ENCODE measurements at places on chromosomes 6 and 20.

GRCh38 chr20:14855171-14855570, 517.8 kb upstream of the FLRT3 start:
- DNase-seq, result no peak

DNA sequence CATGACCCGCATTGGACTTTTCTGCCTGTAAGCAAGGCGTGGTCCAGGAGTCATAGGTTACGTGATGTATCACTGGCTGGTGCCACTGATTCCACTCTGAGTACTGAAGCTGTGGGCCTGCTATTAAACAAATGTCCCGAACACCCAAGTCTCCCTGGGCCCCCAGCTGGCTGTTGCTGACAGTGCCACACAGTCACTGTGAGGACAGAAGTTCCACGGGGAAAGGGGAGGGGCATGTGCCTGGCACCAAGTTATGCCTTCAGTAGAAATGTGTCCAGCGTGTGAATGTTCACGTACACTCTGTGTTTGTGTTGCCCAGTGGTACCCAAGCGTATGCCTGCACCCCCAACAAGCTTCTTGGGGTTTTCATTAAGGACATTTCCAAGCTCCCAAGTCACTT, 171.4 kb upstream of the QKI start:
- DNase-seq, result no peak

GRCh38 chr6:56741472-56741871, 98.8 kb upstream of the DST start:
- DNase-seq, result no peak

GRCh38 chr6:38064431-38064830, 244.9 kb downstream of the ZFAND3 start:
- no peak for DNase-seq

- DNase-seq, result no peak
These were observed 9.3 kb downstream of the ZBTB46 start for GRCh38 chr20:63821811-63822210.

- no peak for DNase-seq
These were observed 83.1 kb downstream of the TRMT11 start for GRCh38 chr6:126069449-126069848.

DNA sequence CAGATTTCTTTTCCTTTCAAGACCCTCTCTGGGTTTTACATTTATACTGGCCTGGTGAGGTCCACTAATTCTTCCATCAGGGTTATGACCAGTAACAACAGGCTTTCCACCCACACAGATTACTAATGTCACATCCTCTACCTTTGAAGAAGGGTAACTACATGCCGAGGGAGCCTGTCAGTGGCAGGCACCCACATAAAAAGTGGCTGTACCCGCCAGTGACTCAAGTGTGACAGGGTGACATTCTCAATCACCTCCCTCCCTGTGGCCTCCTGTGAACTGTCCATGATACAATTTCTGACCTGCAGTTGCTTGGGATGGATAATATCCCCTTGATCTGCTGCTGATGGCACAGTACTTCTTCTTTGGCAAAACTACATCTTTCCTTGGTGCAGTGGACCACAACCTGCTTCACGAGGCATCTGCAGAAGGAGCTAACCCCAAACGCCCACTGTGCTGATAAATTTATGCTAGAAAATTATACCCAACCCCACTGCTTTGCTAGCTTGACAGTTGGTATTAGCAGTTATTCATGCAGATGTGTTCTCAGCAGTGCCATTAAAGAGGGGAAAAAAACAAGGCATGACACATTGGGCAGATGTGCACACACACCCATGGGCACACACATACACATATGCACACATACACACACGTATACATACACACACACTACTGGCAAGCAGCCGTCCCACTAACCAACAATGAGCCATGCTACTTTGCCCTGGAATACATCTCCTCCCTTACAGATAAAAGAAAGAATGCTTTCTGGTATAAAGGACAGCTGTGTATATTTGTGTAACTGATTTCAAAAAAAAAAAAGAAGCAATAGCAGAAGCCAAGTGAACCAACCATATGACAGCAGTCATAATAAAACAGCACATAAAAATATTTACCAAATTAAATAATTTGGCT, 20.8 kb downstream of the GFOD1 start:
- no peak for DNase-seq

DNA sequence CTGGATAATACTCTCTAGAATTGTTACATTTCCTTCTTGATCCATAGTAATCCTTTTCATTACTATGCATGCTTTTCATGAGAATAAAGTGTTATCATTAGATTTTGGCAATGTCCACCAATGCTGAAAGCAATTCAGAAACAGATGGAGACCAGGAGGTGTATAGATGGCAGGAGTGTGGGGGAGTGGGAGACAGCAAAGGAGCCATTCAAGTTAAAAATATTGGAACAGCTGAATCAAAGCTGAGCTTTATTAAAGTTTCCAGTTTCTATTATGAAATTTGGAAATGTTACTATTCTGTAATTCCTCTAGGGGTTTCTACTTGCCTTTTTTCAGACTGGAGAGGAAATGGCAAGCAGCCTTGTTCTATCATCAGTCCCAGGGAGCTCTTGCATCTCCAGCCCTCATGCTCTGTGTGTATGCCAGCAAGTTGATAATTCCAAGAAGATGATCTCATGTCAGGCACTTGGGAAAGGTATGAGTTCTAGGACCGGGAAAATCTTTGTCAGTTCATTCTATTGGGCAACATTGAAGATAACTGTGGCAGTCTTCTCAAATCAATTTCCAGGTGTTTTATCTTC, 228.0 kb downstream of the CD109 start:
- DNase-seq, result no peak

DNA sequence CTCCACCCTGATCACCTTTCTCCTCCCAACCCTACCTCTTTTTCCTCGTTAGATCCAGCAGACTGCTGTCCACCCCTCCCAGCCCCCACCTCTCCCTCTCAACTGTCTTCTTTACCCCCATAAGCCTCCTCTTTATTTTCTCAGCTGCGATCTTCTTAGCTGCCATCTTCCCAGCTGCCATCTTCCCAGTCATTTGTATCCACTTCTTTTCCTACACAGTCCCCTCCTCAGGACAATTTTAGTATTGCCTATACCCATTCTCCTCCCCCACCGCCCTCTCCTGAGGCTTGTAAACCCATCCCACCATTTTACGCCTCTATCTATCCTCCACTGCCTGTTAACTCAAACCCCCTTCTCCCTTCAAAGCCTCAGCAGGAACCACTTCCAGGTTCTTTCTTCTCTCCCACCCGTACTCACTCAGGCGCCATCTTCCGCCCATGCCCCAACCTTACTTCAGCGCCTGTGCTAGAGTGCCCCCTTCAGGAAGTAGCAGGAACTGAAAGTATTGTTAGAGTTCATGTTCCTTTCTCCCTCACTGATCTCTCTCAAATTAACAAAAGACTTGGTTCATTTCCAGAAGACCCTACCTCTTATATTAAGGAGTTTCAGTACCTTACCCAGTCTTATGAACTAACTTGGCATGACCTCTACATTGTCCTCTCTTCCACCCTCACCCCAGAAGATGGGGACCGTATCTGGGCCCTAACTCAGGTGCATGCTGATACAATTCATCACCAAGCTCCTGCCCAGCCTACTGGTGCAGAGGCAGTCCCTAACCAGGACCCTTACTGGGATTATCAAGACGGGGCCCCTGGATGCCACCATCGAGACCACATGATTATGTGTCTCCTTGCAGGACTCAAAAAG, 236.0 kb downstream of the ADGRG6 start:
- peak; percentile 0 for DNase-seq

GRCh38 chr6:157981395-157982101, at the start of gene SYNJ2:
Gene SYNJ2, plus strand, starts transcription at chr6:157981863. Its CDS starts 99 bp downstream, at chr6:157981962.
- DNase-seq, result peak; percentile 46

DNA sequence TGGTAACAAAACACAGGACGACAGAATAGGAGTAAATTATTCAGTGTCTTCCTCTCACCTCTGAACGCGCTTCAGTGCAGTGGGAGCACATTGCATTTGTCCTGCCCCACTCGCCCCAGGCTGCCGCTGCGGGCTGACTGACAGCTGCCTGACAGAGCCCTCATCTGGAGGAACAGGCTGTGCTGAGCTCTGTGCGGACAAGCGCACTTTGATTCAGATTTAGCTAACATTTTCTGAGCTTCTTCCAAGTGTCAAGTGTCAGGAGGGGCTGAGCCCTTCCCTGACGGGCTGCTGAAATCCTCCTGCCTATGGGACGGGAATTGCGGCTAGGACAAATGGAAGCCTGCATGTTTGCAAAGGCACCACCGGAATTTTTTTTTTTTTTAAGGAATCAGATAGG, 383.0 kb upstream of the CDH4 start:
- DNase-seq, result no peak

GRCh38 chr6:116497113-116497676, 14.2 kb upstream of the CALHM5 start:
- no peak for DNase-seq

DNA sequence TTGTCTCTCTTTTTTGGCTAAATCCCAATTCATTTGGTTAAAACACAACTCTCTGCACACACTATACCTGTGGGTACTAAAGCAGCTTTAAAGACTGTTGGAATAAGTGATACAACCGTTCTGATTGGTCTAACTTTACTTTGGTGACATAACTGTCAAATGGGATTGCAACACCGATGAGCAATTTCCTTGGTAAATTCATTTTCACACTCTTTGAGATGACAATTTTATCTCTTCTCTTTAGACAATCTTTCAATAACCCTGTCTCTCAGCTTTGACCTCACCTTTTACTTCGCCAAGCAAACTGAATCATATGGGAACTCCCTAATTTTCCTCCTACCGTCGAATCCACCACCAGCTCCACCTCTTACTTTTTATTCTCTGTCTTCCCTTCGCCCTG, 60.8 kb downstream of the ECT2L start:
- no peak for DNase-seq

DNA sequence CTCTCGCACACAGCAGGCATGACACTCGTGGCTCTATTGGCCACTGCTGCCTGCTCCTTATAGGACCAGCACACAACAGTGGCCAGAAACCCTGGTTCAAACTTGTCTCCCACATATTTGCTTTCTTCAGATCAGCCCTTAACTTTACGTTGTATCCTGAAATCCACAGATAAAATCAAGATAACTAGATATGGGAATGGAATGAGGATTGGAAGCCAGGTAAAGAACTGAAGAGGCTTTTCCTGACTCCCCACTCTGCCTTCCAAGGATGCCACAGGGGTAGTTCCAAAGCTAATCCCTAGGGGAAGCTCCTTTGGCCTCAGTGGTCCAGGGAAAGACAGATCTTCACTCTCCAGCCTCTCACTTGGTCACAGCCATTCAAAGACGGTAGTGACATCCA, 86.5 kb downstream of the INSM1 start:
- no peak for DNase-seq

GRCh38 chr20:3070725-3071124, 695 bp upstream of the OXT start:
- no peak for DNase-seq

GRCh38 chr6:2565499-2565898, 185.2 kb downstream of the MYLK4 start:
- no peak for DNase-seq

- peak; percentile 87 for DNase-seq
These were observed 116.5 kb upstream of the COL21A1 start for GRCh38 chr6:56363796-56364430.

DNA sequence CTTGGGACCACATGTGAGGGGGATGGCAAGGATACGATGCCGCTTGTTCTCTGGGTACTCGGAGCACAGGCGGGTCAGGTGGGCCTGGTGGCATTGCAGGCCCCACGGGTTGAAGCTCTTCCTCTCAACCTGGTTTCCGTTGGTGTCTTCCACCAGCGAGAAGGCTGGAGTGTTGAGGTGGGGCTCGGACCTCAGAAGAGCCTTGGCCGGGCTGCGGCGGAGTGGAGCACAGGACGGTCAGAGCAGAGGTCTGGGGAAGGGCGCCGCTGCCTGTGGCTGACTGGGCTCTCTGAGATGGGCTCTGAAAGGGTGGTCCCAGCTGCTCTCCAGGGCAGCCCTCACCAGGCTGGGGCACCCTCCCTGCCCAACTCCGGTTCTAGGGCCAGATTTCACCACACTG, 15.2 kb upstream of the UQCC2 start:
- DNase-seq, result no peak

GRCh38 chr6:70415247-70415646, 1.9 kb downstream of the FAM135A start:
- no peak for DNase-seq

DNA sequence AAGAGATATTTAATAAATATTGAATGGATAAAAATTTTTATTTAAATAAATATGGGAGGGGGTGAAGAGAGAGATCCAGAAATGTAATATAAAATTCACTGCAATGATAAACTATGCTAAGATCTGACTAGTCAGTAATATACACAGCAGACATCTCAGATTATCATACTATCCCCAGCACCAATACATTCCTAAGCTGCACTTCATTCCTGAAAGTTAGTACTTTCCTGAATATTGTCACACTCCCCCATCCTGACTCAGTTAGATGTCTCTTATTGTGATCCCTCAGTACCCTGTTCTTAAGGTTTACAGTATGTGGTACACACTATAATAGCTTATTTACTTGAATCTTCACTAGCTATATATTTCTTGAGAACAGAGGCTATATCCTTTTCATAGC, 88.3 kb upstream of the KCNQ5 start:
- DNase-seq, result no peak

GRCh38 chr6:27479319-27480182, 6.6 kb upstream of the ZNF184 start:
- peak; percentile 63 for DNase-seq

DNA sequence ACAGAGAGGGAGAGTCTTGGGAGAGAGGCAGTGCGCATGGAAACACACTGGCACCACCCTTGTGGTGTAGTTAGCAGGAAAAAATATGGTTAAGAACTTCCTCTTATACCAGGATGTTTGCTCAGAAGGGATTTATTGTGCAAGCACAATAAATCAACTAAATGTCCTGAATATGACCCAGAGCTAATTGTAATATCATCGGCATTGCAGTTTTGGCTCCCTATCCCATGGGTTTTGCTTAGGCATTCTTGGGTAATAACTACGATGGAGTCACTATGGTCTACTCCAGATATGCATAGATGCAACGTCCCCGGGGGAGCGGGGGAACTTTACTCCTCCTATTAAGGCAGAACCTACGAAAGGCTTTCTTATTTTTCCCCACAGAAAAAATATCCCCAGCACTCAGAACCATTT, 751.6 kb downstream of the EYS start:
- DNase-seq, result no peak

Data from NCI-H1092 treated with DMSO at 0.1 percent for 48 hours (cell line).